HT1080 (cell line): ENCODE measurements at places on chromosomes 3 and 15.

DNA sequence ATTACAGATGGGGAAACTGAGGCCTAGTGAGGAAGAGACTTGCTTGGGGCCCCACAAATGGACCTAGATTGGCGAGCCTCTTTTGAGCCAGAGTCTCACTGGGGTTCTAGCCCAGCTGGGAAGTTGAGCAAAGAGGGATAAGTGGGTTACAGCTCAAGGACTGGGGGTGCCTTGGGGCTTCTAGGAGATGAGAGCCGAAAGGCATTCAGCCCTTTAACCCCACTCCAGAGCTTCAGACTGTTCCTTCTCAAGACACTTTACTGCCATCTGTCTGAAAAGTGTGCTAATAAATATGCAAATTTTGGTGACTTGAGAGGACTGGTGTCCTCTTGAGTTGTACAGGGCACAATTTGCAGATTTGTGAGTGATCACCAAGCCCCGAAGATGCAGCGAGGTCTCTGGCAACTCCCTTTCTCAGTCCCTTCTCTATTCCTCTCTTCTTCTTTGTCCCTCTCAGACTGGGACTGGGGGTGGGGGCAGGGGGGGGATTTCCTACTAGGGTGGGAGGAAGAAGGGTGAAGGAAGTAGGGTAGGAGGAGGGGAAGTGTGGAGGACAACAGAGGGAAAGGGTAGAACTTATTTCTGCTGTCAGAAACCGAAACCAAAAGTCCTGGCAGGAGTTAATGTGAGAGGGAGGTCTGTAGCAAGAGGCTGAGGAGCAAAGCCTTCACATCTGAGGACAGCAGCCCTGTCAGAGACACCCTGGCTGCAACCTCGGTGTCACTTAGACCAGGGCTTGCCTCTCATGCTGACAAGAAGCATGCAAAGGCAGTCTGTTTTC is 16.2 kb upstream of the ANKDD1A start:
- DNase-seq = peak; percentile 48

DNA sequence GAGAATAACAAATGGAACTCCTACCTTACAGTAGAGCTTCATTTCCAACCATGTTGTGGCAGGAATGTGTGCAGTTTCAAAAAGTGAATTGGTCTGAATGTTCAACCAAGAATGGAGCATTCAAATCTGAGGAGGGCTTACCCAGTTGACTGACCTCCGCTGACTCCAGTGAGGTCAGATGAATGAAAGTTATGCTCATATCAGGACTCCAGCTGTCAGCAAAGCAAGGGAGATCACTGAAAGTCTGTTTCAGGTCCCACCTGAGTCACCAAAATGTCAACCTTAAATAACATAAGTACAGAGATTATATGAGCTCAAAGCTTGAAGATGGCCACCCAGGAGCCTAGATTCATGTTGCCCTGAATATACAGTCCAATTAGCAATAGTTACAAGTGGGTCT is 473.5 kb downstream of the RBMS3 start:
- DNase-seq = no peak

- DNase-seq = no peak
Measured at GRCh38 chr3:153273217-153273616, 111.2 kb downstream of the RAP2B start.

GRCh38 chr15:38868326-38869114 is 303.9 kb upstream of the RASGRP1 start:
- DNase-seq = peak; percentile 93

DNA sequence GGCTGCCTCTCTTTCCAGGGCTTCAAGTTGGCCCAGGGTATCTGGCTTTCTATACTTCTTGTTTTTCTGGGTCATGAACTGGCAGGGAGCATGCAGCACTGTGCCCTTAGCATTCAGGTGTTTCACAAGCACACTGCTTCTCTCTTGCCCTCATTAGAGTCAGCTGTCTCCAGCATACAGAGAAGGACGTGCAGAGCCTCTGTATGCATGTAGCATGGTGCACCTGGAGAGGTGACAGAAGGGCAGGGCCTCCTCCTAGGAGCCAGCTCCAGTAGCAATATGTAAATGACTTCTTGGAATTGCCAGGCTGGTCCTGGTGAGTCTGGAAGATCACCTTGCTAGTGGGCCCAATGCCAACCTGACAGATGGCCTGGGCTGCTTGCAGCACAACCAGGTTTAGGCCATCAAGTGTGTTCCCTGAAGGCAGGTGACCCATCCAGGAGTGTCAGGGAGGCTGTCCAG is 44.8 kb upstream of the ATP2C1 start:
- no peak for DNase-seq

- no peak for DNase-seq
Measured at GRCh38 chr3:190526787-190527762, 13.2 kb downstream of the IL1RAP start.

- peak; percentile 32 for DNase-seq
Measured at GRCh38 chr15:88911766-88912118, 1.4 kb downstream of the MFGE8 start.

DNA sequence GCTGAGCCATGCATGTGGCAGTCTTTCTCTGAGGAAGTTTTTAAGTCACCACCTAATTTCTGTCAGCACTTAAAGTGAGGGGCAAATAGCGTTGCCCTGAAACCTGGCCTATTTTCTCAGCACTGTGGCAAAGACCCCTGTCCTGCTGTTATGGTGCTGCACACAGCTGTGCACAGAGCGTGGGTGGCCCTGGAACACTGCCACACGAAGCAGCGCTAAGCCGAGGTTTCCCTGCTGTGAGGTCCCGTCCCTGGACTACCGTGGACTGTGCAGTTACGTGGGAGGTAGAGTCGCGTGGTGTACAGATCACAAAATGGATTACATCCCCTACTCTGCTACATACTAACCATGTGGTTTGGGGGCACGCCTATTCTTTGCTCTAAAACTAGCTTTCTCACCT is 101.6 kb upstream of the NR2E3 start:
- no peak for DNase-seq

GRCh38 chr15:63572749-63573464 is 24.3 kb upstream of the FBXL22 start:
- no peak for DNase-seq

DNA sequence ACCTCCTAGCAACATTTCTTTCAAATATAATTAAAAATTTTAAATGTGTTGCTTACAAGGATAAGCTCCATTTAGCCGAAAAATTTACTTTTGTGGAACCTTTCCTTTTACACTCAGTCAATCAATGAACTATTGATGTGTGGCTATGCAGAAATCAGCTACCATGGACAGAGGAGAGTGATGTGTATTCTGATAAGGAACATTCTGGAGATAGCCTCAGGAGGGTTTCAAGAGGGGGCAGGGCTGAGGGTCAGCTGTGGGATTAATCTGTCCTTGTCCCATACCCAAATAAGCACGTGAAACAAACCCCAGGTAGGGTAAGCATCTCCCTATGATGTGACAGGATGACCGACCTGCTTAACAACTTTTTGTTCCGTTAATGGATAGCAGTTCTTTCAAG is 192.6 kb upstream of the PROK2 start:
- no peak for DNase-seq

GRCh38 chr3:36282766-36283165 is 97.5 kb upstream of the STAC start:
- DNase-seq = no peak

DNA sequence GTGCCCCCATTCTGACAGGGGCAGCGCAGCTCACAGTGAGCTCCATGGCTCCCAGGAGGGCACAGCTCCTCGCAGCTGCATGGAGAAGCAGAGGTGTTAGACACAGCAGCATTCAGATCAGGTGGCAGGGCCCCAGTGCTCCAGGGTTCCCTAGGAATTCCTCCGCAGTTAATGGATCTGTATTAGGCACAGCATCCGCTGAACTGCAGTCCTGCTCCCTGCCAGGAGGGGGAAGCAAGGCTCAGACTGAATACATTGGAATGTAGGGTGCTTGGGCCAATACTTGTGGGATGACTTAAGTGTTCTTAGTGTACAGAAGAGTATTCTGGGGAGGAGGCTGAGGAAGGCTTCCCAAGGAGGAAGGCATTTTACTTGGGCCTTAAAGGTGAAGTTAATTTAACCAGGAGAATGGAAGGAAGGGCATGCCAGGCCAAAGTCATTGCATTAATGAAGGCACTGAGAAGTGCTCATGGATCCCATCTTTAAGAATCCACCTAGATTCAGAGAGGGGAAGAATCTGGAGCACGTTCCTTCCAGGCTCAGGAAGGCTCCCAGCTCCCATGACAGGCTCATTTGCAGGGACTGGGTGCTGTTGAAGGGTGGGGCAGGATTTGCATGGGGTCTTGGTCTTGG is 111.6 kb downstream of the RAB11A start:
- DNase-seq = peak; percentile 60

DNA sequence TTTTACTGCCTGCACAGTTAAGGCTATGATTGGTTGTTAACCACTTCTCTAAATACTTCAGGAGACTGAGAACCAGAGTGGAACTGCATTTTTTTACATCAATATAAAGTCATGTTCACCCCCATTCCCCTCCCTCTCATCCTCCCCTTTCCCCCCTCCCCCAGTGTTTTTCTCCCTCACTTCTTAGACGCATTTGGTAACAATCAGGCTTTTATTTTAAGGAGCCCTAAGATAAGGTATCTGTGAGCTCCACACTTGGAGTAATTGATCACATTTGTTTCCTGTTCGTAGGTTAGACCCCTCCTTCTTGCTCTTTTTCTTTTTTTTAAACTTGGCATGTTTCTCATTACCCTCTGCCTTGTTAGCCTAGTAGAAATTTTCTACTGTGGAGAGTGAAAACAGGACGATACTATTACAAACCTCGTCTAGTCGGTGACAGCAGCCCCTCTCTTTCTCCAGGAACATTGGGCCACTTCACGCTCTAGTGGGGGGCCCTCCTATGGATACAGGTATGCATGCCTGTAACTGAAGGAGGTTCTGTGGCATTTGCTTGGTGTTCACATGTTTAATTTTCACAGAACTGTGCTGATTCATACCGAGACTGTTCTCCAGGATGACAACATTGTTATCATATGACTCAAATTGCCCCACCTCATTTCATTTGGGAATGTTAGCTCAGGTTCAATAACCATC is 314.4 kb downstream of the MECOM start:
- peak; percentile 75 for DNase-seq

GRCh38 chr15:98263787-98264186 is 303.3 kb downstream of the ARRDC4 start:
- no peak for DNase-seq

DNA sequence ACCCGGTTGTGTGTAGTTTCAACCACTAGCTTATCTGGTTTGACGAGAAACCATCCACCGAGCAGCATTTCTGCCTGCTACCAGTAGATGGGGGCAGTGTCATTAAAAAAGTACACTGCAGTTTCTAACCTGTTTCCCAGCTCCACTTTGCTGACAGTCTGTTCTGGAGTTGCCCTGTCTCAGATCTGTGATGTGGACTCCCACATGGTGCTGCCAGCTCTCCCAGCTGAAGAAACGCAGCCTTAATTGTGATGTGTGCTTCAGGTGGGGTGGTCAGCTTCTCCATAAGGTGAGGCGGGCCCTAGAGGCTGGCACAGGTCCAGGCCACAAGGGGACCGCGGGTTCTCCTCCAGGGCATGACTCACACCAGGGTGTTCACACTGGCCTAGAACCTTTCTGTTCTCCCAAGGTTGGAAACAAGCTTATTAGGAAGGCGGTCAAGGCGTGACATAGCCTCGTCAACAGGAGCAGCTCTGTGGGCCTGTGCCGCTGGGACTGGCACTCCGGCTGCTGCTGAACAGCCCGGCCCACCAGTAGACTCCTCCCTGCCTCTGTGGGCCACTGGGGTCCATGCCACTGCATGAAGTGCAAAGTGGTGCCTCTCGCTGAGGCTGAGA is 2.9 kb upstream of the FAM43A start:
- peak; percentile 92 for DNase-seq

GRCh38 chr15:65906396-65906795 is 37.1 kb downstream of the RAB11A start:
- no peak for DNase-seq

DNA sequence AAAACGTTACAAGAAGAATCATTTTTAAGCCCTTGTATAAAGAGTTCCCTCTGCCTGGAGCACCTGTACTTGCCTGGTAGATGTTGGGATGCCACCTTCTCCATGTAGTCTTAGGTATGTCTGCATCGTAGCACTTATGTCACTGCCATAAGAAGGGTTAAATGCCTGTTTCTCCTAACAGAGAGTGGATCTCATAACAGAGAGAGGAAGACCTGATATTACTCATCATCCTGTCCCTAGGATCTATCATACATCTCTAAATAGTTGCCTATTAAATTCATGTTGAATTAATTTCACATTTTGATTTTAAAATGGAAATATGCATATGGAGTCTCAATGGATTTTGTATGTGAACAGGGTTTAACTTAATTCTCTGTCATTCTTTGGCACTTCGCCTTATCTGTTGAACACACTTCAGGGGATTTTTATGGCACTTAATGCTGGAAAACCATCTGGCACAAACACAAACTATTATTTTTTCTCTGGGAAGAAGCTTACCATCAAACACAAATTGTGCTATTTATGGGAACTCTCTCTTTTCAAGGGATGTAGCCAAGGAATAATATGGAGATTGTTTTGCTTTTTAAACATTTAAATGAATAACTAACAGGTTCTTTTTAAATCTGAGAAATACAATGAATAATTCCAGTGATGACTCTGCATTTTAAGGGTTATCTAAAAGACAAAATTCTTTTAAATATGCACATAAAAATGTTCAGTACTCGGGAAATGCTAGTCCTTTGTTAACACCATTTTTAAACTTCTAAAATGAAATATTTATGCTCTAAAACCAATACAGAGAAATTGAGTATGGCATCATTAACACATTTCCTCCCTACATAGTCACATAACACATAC is 230.7 kb downstream of the ZNF385D start:
- no peak for DNase-seq

GRCh38 chr3:24582431-24583403 is 88.1 kb upstream of the THRB start:
- peak; percentile 8 for DNase-seq

DNA sequence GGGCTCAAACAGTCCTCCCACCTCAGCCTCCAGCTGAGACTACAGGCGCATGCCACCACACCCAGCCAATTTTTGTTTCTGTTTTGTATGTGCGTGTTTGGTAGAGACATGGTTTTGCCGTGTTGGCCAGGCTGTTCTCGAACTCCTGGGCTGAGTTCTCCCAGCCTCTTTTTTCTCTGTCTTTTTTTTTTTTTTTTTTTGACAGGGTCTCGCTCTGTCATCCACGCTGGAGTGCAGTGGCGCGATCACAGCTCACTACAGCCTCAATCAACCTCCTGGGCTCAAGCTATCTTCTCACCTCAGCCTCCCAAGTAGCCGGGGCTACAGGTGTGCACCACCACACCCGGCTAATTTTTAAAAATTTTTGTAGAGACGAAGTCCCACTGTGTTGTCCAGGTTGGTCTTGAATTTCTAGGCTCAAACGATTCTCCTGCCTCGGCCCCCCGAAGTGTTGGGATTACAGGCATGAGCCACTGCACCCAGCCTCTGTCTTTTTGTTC is 867 bp upstream of the DCAF1 start:
- no peak for DNase-seq

- DNase-seq = no peak
Measured at GRCh38 chr3:194374935-194375334, 5.4 kb upstream of the LRRC15 start.

GRCh38 chr15:68576235-68576892 is 2.4 kb upstream of the CORO2B start:
- DNase-seq = no peak
